ENCODE measurements at places on chromosomes 3 and 15.

- DNase-seq: no peak
Measured at GRCh38 chr3:167355446-167355845, 24.7 kb downstream of the ZBBX start.

DNA sequence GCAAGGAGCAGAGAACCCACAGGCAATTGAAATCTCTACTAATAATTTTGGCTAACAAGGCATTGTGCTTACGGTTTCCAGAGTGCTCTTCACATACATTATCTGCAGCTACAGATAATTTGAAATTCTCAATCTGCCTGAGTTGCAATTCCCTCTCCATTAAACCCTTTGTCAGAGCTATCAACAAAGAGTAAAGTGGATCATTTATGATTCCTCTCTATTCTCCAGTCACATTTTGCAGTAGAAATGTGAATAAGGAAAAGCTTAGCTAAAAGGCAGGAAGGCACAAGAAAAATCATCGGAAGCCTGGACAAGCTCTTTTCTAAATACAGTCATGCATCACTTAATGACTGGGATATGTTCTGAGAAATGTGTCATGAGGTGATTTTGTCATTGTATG is 49.6 kb downstream of the FAM98B start:
- no peak for DNase-seq

- peak; percentile 24 for DNase-seq
Measured at GRCh38 chr3:77530870-77531269, 491.0 kb downstream of the ROBO2 start.

- DNase-seq: no peak
Measured at GRCh38 chr15:27660676-27661075, 438.4 kb downstream of the OCA2 start.

GRCh38 chr15:41276831-41277230 is 45.8 kb downstream of the CHP1 start:
- no peak for DNase-seq

DNA sequence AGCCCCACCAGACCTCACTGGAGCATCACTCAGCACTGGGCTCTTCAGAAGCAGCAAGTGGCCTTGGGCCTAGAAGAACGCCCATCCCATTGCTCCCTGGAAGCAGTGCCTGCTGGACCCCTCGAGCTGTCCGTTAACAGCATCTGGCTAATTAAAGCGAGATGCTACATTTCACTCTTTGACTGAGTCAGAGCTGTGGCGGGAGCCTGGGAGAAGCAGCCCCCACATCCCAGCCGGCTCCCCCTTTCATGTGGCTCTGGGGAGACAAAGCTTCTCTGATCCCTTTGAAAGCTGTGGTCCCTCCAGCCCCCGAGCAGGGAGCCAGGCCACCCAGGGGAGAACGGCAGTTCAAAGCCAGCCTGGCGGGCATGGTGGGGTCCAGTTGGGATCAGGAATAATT is 103.7 kb downstream of the MEGF11 start:
- DNase-seq: no peak

- DNase-seq: no peak
Measured at GRCh38 chr3:73561494-73561893, 63.2 kb downstream of the PDZRN3 start.

DNA sequence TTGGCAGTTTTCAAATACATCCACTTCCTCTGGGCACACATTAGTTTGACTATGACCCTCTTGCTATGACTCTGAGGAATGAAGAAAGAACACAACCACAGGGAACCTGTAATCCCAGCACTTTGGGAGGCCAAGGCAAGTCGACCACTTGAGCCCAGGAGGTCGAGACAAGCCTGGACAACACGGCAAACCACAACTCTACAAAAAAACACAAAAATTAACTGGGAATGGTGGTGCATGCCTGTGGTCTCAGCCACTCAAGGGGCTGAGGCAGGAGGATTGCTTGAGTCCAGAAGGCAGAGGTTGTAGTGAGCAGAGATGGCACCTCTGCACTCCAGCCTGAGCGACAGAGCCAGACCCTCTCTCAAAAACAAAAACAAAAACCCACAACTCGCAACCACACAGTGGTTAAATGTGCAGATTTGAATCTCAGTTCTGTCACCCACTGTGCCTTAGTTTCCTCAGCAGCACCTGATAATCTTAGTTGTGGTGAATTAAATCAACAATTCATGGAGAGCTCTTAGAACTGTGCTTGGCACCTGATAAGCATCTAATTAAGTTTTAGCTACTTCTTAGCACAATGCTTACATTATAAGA is 65.7 kb downstream of the MYLK start:
- no peak for DNase-seq

DNA sequence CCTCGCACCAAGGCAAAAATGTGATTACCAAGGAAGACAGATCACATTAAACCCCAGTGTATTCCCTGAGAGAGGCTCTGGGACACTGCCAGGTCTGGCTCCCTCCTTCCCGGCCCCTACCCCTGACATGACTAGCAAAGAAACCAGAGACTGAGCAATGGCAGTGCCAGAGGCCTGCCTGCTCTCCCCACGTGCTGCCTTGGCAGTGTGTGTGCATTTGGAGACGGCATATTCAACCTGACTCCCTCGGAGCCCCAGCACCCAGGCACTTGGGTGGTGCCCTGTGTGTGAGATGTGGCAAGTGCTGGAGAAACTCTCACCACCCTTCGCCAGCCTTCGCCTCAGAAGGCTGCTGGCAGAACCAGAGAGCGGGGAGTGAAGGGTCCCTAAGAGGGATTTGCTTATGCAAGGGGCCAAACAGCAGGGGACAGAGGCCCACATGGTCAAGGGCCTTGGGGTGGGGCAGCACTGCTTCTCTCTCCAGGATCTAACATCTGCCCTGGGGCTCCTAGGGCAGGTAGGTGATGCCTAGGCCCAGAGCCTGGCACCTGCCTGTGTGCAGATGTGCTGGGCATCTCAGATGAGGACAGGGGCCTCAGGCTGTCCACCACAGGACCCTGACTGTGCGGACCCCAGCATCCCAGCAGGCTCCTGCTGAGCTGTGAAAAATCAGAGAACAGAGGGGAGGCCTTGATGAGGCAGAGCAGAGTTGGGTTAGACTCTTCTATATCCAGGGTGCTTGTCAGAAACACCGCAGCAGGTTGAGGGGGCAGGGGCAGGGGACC is 23.6 kb upstream of the PLXNA1 start:
- DNase-seq: no peak

DNA sequence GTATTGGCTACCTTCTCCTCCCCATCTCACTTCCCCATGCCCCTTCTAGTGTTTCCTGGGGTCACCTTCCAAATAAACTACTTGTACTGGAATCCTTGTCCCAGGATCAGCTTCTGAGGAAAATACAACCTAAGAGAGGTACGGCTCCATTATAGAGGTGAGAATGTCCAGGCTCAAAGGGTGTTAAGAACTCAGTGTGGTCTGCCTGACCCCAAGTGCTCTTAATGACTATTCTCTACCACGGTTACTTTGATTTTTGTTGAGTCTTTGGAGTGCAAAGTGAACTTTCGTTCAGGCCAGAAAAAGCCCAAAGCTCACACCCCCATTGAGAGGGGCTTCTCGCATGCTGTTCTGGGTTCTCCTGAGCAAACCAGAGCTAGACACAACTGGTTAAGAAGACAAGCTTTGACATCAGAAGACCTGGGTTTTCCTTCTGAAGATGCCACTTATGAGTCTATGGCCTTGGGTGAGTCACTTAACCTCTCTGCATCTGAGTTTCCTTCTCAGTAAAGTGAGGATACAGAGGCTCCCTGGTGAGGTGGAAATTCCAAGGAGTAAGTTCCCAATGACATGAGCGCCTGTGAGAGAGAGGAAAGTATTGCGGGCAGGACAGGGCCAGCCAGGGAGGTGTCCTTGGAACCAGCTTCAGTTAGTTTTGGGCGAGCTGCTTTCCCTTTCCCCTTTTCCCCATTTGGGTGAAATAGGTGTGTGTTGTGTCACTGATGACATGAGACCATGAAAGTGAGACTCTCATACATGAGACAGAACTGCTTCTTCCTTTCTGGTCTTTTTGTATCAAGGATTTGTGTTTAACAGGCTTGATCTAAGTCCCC is 475.0 kb upstream of the PROK2 start:
- no peak for DNase-seq

DNA sequence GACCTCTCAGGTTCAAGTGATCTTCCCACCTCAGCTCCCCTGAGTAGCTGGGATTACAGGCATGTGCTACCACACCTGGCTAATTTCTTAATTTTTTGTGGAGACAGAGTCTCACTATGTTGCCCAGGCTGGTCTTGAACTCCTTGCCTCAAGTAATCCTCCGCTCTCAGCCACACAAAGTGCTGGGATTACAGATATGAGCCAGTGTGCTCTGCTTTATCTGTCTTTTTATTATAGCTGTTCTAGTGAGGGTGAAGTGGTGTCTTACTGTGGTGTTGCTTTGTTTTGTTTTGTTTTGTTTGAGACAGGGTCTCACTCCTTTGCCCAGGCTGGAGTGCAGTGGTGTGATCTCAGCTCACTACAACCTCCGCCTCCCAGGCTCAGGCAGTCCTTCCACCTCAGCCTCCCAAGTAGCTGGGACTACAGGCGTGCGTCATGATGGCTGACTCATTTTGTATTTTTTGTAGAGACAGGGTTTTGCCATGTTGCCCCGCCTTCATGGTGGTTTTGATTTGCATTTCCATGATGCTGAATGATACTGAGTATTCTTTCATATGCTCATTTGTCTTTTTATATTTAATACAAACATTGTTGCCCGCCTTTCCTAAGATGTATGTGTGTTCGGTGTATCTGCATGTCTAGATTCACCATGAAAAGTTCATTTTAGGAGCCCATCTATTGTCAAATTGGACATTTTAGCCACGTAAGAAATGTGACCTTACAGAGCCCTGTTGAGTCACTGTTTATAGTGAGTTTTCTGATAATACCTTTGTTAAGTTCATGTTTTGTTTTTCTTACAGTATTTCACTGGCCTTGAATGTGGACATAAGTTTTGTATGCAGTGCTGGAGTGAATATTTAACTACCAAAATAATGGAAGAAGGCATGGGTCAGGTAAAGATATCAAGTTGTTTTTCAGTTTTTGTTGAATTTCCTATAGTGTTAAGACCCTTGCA is 80.6 kb downstream of the ARIH1 start:
- peak; percentile 38 for DNase-seq

DNA sequence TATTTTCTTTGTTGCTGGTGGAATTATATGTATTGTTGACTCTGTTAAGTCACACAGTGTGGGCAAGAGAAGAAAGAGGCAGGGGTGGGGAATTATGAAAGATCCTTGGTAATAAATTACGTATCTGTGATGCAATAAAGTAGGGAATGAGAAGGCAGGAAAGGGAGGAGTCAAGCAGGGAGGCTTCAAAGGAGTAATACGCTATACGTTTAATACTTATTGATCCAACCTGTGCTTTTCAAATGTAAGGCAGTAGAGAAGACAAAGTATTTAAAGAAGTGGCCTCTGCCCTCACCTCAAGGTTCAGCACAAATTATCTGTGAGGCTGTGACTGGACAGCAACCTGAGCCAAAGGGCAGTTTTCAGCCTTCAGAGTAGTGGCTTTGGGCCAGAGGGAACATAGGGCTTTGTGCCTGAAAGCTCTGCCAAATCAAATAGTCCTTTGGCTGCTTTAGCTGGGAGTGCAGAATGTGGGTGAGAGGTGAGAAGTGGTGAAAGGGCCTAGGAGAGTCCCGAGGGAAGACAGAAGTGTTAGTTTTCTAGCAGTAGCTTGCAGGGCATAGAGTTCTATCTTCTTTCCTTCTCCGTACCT is 1.2 kb upstream of the PLIN1 start:
- DNase-seq: no peak

GRCh38 chr3:71476950-71477349 is 106.6 kb downstream of the FOXP1 start:
- no peak for DNase-seq

- no peak for DNase-seq
Measured at GRCh38 chr3:104392327-104392726, 974.4 kb upstream of the ALCAM start.

DNA sequence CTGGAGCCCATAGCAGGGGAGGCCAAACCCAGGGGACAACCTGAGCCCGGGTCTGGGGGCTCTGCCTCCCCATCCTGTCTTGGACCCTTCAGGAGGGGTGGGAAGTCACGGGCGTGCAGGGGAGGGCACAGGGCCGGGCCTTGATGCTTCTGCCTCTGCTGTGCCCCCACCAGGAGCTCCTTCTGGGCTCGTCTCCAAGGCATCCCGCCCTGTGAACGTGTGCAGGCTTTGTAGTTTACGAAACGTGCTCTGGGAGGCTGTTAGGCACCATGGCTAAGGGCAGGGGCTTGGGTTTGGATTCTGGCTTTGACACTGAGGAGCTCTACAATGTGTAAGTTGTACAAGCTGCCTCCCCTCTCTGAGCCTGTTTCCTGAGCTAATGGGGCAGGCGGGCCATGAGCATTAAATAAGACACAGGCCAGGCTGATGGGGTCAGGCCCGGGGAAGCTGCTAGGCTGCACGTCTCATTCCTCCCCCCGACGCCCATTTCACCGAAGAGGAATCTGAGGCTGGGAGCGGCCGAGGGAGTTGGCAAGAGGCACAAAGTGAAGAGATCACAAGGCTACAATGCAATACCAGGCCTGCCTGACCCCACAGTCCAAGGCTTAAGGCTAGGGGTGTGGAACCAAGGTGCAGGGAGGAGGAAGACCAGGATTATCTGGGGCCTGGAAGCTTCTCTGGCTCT is 19.6 kb downstream of the PLXND1 start:
- no peak for DNase-seq

DNA sequence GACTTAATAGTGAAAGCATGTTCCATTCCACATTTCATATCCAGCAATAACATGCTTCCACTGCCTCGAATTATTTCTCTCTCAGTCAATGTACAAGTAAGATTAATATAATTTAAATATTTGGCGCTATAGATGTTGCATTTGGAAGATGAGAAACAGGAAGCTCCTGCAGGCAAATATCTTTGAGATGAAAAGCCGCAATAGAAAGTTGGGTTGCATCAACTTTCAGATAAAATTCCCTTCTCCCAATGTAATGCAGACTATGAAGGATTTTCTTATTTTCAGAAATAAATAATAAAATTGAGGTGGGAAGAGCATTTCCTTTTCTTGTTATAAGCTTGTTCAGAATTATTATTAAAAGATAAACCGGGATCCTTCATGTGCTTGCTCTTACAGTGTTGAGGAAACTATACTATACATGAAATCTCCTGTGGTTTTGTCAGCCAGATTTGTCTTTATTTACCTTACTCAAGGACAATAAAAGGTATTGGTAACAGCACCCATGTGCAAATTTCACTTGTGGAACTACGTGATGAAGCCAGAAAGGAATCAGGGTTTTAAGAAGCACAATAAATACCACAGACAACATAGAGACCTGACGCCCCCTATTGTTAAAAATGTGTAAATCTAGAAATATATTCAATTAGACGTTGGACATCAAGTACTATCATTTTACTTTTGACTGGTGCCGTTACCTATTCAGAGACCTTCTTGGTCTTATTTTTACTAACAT is 307.0 kb downstream of the ARPP21 start:
- no peak for DNase-seq

DNA sequence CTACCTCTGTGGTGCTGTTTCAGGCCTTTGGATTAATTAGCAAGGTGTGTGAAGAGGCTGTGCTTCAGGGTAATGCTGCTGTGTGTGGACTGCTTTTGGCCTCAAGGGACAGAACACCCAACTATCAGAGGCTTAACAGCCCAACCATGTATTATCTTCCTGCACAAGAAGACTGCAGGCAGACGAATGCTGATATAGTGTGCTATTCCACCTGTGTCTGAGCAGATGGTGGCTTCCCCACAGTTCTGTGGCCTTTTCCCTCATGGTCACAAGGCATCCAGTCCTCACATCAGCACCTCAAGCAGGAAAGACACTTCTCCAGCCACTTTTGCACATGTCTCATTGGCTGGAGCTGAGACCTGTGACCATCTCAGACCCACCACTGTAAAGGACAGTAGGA is 76.6 kb downstream of the CHCHD6 start:
- DNase-seq: no peak

- DNase-seq: no peak
Measured at GRCh38 chr15:52144656-52145178, 32.1 kb upstream of the BCL2L10 start.

- DNase-seq: no peak
Measured at GRCh38 chr3:41464401-41464800, 265.1 kb downstream of the CTNNB1 start.

Measured in AG04450 (cell line).